ENCODE measurements at places on chromosomes 2 and 18.
A peak's percentile ranks its signal among the peaks of the same experiment; 100 is the strongest.

DNA sequence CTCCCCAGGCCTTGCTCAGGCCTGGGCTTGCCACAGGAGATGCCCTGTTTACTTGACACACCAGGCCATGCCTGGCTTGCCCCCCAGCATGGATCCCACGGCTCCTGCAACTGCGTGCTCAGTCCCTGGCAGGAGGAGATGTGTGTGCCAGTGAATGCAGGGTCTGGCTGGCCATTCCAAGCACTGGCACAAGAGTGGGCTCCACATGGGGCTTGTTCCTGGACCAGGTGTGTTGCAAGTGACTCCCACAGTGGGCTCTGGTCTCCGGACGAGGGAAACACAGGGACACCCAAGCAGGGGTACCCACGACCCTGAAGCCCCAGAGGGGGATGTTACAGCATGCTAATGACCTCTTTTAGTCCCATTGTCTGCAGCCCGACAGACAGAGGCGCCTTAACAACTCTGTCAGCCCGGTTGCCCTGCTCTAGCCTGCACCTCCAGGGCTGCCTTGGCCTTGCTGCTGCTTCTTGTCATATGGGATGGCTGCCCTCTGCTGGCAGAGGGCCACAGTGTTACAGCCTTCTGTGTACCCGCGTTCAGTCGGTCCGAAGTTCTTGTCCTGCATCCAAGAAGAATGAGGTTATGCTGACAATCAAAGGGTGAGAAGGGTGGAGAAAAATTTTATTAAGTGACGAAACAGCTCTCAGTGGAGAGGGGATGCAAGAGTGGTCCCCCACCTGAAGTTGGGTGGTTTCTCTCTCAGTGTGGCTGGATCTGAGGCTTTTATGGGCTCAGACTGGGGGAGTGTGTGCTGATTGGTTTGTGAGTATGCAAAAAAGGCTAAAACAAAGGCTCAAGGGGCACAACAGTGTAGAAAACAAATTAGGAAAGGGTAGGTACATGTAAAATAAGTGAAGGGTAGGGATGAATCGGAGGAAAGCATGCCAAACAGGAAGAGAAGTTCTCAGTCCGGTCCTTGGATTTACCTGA, 180.4 kb downstream of the MBD5 start:
- peak; percentile 19 for DNase-seq

DNA sequence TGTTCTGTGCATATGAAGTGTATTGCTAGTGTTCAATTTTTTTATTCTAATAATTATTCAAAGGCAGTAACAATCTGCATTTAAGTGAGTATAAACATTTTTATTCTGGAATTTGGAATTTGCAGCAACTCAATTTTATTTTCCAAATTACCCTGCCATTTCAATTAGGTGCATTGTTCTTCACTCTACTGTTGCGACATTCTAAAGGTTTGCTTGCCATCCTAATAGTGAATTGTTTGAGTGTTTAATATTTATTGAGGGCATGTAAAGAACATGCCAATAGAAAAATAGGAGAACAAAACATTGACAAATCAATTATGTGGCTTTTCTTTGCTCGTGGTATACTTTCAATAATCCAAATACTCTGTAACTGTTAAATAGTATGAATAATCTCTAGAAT, 18.0 kb downstream of the MEIS1 start:
- DNase-seq = no peak

DNA sequence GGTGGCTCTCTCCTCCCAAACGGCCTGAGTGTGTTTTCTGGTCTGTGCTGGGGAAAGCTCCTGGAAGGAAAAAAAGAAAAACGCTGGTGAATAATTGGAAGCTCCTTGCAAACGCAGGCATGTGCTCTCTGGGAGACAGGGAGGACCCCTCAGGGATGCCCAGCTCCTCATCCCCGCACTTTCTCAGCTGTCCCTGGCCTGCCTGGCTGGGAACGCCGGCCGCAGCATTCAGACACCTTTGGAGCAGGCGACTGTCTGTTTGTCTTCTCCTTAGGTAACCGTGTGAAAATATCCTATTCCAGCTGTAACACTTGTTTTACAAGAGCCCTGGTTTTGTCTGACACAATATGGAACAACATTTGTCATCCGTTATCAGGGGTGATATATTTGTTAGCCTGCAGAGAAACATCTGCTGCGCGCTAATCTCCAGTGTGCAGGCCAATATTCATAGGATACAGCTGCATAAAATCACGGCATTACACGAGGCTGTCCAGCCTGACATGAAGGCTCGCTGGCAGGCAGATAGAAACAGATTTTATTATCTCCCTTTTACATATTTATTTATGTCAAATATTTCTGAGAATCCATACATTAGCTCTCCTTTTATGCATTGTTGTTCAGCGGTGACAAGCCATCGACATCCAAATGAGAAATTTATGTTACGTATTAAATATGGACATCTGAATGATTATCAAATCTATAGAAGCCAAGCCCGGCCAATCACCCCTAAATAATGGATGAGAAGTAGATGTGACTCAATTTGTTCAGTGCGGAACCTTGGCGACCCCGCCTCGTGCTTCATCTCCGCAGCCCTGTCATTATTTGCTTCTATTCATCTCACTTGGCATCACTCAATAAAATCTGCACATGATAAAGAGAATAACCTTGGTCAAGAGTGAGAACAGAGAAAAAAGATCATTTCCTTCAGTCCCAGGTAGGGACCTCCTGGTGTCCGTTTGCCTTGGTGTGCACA, 675.1 kb upstream of the SALL3 start:
- peak; percentile 54 for DNase-seq

DNA sequence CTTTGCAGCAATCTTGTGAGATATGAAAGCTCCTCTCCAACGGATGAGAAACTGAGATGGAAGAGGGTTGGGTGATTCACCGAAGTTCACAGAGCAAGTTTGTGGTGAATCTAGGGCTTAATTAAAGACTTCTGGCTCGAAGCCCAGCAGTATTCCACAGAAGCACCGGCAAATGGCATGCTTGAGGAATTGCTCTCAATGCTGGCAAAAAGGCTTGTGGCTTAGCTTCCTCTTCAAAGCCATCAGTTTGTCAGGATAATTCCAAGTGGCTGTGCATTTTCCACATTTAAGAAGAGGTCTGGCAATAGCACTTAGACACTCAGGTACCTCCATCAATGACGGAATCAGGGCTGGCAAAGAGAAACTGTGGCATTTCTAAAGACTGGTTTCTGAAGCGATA, 98.7 kb upstream of the SLC66A3 start:
- peak; percentile 65 for DNase-seq

GRCh38 chr18:8998481-8999217, 103.8 kb upstream of the NDUFV2 start:
- no peak for DNase-seq

DNA sequence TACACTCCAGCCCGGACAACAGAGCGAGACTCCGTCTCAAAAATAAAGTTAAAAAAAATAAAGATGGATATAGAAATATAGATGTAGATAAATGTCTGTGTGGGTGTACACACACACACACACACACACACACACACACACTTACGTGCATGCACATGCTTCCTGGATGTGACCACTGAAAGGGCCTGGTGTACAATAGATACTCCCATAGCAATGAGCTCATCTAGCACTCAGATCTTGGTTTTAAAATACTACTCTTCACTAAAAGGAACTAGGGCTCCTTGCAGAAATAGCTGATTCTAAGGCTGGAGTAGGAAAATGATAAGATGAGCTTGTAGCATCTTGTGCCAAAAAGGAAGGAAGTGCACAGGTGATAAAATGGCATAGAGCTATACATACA, 39.1 kb downstream of the ROCK2 start:
- no peak for DNase-seq

GRCh38 chr2:206392118-206392517, 51.2 kb upstream of the ADAM23 start:
- DNase-seq = peak; percentile 11

GRCh38 chr18:34970106-34970505, 71.1 kb upstream of the MAPRE2 start:
- no peak for DNase-seq

GRCh38 chr2:95025406-95026319, at the start of gene MAL:
Gene MAL (plus strand): TSS chr2:95025708. CDS start chr2:95025793, 85 bp downstream.
- DNase-seq = peak; percentile 56

GRCh38 chr2:240339411-240340360, 95.8 kb upstream of the GPC1 start:
- no peak for DNase-seq

GRCh38 chr2:76812156-76812555, 710.0 kb downstream of the LRRTM4 start:
- no peak for DNase-seq

DNA sequence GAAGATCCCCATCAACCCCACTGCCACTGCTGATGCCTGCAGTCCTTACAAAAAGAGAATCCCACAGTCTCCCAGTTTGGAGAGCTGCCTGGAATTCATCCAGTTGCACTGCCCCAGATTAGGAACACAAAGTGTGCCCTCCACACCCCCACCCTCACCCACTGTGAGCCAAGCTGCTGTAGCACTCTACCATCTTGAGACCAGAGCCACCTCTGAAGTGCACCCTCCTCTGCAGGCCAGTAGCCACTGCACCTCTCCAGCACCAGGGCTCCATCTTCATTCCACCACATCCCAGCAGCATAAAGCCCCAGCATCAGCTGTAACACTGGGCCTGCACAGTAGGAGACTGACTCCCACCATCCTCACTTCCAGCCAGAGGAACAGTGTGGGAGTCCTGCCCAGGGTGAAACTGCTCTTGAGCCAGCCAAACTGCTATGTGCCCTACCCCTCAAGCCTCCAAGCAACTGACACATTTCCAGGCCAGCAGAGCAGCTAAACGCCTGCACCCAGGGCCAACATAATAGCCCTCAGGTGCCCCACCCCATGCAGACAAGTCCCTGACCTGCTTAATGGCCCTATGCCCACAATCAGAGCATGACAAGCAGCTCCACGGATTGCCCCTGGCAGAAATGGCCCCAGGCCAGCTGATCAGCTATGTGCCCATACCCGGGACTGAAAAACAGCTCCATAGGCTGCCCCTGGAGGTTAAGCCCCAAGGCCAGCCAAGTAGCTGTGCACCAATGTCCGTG, 206.0 kb downstream of the ATAD2B start:
- DNase-seq = no peak
